Stimulated activated CD4-positive, alpha-beta T cell treated with anti-CD3 and anti-CD28 coated beads, Interleukin-1b, Interleukin-23, amount 100 ng/mL, for 24 hours (primary cell): ENCODE measurements at places on chromosomes 5 and 9.

GRCh38 chr5:33894566-33894965 is 2.8 kb upstream of the ADAMTS12 start:
- DNase-seq: no peak

- no peak for DNase-seq
Observed at GRCh38 chr9:76638001-76638400, 126.2 kb upstream of the PCA3 start.

DNA sequence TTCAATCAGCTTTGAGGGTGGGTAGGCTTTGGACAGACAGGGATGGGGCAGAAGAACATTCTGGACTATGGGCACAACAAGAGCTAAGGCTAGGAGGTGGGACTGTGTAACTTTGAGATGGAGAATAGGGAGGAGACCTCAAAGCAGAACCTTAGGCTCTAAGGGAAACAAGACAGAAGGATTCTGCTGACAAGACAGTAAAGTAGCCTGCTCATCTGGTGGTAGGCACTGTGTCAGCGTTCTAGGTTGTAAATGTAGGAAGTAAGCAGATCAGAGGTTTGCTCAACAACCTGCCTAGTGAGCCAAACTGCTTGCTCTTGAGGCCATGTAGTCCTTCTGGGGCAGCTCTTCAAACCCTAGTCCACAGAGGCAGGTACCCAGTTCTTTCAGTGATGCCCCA is 15.0 kb upstream of the IL12B start:
- no peak for DNase-seq

GRCh38 chr9:99360026-99360425 is 137.9 kb downstream of the SEC61B start:
- DNase-seq: no peak

DNA sequence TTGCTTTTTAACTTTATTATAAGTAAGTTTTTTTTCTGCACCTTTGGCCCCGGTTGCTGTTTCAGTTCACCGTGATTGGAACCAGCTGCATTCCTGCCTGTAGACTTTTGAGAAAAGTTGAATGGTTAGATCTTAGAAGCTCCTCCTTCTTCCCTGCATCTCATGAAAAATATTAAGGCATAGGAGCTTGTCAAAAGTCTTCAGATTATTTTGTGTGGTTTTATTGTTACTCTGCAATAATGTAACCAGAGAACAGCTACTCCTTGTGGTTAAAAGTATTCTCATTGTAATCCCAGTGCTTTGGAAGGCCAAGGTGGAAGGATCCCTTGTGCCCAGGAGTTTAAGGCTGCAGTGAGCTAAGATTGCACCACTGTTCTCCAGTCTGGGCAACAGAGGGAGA is 3.3 kb upstream of the SLC2A8 start:
- no peak for DNase-seq

- no peak for DNase-seq
Observed at GRCh38 chr5:79509244-79509885, 4.6 kb downstream of the HOMER1 start.

GRCh38 chr9:98142182-98142907 is 23.3 kb upstream of the TRIM14 start:
- no peak for DNase-seq

GRCh38 chr9:134320868-134321471 is 5.3 kb upstream of the RXRA start:
- DNase-seq: no peak

DNA sequence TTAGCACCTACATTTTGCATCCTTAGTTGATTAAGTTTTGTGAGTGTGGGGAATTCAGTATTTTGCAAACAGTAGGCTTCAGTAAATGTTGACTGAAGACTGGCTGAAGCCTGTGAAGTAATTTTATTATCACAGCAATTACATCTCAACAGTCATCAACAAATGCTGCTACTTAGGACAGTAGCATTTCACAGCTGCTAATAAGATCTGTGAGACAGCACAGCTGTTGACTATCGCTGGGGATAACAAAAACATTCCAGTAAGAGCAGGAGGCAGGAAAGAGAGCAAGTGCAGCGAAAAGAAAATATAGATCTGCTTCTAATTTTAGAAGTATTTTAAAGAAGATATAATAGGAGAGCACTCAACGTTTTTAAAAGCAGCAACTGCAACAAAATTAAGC is 117.3 kb upstream of the FGF10 start:
- no peak for DNase-seq

DNA sequence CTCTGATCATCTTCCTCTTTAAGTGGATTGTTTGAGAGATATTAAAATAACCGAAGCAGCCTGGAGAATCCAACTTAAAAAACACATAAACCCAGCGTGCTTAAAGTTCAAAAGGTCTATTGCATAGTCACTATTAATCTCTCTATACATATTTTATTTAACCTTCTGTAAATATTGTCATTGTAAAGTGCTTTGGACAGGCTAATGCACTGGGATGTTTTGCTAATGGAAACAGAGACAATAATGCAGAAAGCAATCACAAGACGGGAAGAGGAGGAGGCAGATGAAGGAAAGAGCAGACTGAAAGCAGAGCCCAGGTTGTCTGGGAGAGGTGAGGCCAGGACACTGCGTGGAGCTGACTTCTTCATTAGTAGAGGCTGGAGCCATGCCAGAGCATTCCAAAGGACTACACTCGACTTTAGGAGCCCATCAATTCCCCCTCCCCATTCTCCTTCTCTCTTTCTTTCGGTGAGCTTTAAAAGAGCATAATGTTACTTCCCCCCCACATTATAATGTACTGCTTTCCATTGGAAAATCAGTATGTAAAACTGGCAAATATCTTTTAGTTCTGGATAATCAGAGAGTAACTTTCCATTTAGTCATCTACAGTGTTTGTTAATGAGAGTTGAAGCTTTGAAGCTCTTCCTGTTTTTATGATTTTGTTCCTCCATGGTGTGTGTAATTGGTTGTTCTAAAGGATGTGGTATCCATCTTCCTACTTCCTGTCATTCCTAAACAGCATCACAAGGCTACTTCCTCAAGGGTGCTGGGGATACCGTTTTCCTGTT is 307.3 kb upstream of the MPDZ start:
- no peak for DNase-seq

DNA sequence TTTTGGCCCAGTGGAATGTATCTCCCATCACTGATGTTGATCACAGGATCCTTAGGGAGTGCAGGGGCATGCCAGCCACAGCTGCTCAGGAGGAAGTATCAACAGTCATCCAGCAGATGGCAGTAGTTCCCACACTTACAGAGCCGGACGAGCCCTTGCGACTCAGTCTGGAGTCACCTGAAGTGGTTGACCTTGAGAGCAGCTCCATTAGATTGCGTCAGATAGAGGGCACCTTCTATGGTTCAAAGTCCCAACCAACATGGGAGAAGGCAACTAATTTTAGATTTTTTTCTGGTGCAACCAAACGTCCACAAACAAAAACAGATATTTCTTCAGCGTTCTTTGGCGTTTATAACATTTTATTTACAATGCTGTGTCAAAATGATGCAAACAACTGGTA is 124.5 kb downstream of the EGFLAM start:
- peak; percentile 7 for DNase-seq

- DNase-seq: no peak
Observed at GRCh38 chr9:99180662-99181061, 41.1 kb downstream of the ALG2 start.

GRCh38 chr5:95241635-95242034 is 43.3 kb downstream of the MCTP1 start:
- no peak for DNase-seq

DNA sequence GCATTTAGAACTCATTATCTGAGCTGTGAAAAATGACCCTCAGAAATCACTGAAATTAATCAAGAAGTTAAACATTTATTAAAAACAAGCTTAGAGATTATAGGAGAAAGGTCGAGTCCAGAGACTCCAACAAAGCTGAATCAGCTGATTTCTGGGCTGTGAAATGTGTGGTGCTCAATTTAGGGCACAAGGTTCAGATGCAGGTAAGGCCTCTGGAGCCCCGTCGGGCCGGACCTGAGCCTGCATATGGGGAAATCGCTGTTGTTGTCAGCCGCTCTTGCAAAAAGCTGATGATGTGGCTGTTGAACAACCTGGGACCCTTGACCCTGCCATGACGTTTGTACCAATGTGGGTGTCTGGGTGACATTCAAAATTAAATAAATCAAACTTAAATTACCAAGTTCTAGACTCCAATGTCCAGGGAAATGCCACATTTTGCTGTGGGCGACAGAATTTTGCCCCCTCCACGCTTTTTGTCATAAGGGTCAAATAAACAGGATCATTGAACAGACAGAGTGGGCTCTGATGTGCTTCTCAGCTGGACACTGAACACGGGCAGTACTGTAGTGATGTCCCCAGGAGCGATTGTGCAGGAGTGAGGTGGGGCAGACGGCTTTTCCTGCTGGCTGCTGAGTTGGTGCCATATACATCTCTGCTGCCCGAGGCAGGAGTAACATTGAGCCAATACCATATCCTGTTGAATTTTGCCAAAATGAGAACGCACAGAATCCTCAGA is 27.2 kb upstream of the FBP1 start:
- DNase-seq: no peak

DNA sequence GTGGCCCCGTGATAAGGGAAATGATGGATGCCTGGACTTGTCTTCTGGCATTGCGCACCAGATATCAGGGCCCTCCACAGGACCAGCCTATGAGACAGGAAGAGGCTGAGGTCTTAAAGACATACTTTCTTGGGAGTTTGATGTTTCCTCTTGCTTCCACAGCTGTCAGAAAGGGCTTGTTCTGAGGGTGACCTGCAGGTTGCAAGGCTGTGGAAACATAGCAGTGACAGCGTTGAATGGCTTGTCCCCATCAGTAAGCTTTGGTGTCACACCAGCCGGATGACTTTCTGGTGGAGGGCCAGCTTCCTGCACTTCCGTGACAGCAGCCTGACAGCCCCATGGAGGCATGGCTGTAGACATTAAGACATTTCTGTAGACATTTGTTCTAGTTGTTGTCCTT is 143.2 kb downstream of the C9orf152 start:
- no peak for DNase-seq

DNA sequence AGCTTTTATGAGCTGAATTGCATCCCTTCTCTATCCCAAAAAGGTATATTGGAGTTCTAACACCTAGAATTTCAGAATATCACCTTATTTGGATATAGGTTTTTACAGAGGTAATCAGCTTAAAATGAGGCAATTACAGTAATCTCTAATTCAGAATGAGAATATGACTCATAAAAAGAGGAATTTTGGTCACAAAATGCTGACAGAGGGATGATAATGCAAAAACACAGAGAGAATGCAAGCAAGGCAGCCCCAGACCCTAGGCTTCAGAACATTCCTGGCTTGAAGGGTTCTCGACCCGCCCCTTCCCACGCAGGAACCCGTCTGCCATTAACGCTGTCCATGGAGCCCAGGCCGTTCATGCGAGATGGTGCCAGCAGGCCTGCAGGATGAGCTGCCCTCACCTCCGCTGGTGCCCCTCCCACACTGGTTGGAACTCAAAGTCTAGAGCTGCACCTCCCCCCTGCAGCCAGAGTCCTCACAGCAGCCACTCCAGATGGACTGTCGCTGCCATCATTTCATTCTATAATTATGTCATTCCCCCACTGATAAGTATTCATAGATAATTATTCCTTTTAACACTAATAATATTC is 1173.4 kb upstream of the ACO1 start:
- peak; percentile 1 for DNase-seq

GRCh38 chr5:14366763-14367162 is 214.8 kb upstream of the OTULINL start:
- no peak for DNase-seq

- DNase-seq: no peak
Observed at GRCh38 chr5:32526810-32527209, 58.5 kb upstream of the SUB1 start.

- no peak for DNase-seq
Observed at GRCh38 chr5:51392689-51393199, 9.5 kb downstream of the ISL1 start.

DNA sequence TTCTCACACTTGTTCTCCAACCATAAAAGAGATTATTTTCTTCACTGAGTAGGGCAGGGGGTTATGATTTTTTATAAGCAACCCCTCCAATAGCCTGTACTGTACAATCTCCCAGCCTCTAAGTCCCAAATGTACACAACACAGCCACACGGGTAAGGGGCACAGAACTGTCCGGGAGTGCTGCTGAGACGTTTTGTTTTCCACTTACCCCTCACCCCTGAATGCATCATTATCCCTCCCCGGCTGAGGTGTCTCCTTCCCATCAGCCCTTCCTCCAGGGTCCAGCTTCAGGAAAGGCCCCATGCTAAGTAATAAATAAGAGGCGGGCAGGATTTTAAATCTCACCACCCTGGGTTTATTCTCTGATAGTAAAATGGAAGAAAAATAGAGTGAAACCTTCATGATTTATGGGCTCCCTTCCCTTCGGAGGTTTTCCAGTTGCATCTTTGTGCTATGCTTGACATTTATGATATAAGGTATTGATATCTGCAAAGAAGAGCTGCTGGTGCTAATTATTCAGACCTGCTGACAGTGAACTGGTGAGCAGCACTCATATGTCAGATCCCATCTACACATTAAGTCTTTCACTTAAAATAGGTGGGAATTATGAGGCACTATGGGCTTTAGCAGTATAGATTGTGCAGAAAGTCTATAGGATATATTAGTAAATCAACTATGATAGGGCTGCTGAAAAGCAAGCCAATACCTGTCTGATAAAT is 67.2 kb upstream of the MEGF10 start:
- DNase-seq: no peak

GRCh38 chr5:10297646-10298204 is 10.0 kb downstream of the CMBL start:
- DNase-seq: no peak

DNA sequence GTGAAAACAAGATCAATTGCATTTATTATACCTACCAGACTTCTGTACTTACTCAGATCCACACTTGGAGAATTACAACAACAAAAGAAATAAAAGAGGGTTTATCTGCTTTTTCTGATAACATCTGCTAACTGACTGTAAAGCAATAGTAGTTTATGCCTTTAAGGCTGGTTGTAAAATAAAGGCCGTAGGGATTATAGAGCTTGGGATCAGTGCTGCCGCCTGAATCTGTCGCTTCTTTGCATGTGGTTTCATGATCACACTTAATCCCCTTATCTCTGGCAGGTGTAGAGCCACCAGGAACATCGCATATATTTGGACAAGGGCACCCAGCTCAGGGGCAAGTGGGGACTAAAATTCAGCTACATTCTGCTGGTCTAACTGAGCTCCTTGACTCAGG is 146.7 kb downstream of the CCDC192 start:
- DNase-seq: no peak

- DNase-seq: no peak
Observed at GRCh38 chr9:20236676-20237075, 385.6 kb downstream of the MLLT3 start.

GRCh38 chr5:115366223-115366622 is 69.8 kb upstream of the CCDC112 start:
- no peak for DNase-seq

DNA sequence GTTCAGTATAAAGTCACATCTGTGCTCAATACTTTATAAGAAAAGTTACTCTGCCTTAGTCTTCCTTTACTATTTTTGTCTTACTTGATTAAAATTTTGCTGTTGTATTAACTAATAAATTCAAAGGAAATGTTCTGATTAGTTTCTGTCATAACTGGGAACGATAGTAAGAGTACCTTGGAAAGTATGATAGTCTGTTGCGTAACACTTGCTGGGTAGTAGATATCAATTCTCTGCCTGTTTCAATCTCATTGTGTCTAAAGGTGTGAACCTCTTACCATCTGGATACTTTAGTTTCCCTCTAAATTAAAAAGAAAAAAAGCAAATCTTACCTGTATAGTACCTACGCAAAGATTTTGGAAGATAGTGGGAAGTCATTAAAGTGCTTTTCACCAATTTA is 48.5 kb downstream of the COMMD10 start:
- no peak for DNase-seq
